ENCODE measurements at places on chromosomes 6 and 20. TPM values are rescaled to one million over a fixed set of nuclear protein-coding genes. Genes with fewer than 3 reads are reported as not detected.
A peak's percentile ranks its signal among the peaks of the same experiment; 100 is the strongest.

Gene SLC22A3
- 8.5 TPM for total RNA-seq

Gene GPR6
- not detected for total RNA-seq

DNA sequence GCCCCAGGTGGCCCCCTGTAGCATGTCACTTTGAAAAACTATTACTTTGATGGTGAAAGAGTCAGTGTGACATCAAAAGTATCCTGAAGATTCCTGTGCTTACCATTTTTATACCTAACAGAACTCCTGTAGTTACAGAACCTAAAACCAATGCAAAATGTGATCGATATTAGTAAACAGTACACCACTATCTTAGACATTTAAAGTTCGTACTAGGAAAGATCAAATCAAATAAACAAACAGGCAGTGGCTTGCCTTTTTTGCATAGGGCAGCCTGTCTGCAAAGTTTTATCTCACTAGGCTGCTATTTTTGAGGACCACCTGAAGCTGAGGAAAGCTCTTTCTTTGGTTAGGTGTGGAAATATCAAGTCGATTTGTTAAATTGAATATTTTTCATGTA, 944.0 kb upstream of the CITED2 start:
- DNase-seq, result no peak

DNA sequence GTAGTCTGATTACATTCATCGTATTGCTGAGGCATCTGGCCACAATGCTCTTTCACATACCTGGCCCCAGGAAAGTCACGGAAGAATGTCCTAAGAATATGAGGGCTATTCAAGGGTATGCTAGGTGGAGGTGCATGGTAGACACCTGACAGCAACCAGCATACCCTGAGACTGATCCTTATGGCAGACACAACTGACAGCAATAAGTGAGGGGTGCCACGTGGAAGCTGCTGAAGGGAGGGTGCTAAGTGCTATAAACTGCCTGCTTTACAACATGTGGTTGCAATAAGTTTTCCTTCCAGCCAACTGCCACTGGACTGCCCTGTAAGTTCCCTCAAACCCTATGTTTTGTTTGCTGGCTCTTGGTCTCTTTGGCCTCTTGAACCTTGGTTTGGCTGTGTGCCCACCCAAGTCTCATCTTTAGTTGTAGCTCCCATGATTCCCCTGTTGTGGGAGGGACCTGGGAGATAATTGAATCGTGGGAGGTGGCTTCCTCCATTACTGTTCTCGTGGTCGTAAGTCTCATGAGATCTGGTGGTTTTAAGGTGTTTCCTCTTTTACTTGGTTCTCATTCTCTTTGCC, 201.3 kb upstream of the MOCS1 start:
- DNase-seq, result no peak

Gene SLC25A27
- total RNA-seq, result 25.1 TPM

DNA sequence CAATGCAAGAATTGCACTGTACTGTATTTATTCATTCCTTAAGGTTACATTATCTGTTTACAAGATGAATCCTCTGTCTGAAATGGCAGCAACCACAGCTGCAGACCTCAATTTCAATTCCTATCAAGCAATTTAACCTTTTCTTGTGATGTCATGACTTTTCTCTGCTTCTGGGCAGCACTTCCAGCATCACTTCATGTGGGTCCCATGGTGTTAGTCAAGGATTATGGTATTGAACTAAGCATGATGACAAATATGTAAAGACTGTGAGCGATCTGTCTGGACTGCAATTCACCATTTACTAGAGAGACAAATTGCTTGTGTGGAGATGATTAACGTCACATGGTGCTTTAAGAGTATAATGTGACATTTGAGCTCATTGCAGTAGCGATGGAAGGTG, 90.5 kb upstream of the CCN2 start:
- DNase-seq, result no peak

- no peak for DNase-seq
Measured at GRCh38 chr20:34562641-34563040, 4.1 kb downstream of the MAP1LC3A start.

DNA sequence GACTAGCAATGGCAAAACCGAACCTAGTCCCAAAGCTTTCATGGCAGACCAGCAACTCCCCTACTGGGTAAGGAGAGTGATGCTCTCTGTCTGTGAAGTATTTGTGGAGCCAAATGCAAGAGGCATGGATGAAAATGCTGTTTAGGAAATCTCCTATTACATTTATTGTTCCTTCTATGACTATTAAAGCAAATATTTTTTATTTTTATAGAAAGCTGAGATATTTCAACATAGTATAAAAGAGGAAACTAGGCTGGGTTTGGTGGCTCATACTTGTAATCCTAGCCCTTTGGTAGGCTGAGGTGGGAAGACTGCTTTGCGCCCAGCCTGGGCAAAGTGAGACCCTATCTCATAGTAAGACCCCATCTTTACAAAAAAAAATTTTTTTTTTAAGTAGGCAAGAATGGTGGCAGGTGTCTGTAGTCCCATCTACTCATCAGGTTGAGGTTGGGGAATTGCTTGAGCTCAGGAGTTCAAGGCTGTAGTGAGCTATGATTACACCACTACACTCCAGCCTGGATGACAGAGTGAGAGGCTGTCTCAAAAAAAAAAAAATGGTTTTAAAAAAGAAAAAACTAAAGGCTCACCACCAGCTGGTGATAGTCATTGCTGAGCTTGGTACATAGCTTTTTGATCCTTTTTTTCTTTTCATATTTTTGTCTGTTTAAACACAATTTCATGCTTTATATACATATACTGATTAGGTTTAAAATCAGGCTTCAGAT, 11.3 kb downstream of the KDM1B start:
- no peak for DNase-seq

GRCh38 chr20:24870881-24871280, 78.2 kb upstream of the CST7 start:
- no peak for DNase-seq

GRCh38 chr20:3407771-3408637, 535 bp upstream of the DNAAF9 start:
- peak; percentile 83 for DNase-seq

GRCh38 chr20:4441191-4441590, 280.5 kb upstream of the PRND start:
- DNase-seq, result no peak

GRCh38 chr6:130313206-130313605, 52.6 kb upstream of the TMEM200A start:
- DNase-seq, result no peak

Gene BANF2
- not detected for total RNA-seq

GRCh38 chr6:27133281-27134227, 113.9 kb upstream of the PRSS16 start:
- DNase-seq, result no peak

Gene PRKN
- 12.1 TPM for total RNA-seq

DNA sequence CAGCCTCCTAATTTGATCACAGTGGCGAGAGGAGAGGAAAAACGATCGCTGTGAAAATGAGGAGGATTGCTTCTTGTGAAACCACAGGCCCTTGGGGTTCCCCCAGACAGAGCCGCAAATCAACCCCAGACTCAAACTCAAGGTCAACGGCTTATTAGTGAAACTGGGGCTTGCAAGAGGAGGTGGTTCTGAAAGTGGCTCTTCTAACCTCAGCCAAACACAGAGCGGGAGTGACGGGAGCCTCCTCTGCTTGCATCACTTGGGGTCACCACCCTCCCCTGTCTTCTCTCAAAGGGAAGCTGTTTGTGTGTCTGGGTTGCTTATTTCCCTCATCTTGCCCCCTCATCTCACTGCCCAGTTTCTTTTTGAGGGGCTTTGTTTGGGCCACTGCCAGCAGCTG, 28.7 kb downstream of the SAYSD1 start:
- no peak for DNase-seq

Gene SOX4
- 30.3 TPM for total RNA-seq

DNA sequence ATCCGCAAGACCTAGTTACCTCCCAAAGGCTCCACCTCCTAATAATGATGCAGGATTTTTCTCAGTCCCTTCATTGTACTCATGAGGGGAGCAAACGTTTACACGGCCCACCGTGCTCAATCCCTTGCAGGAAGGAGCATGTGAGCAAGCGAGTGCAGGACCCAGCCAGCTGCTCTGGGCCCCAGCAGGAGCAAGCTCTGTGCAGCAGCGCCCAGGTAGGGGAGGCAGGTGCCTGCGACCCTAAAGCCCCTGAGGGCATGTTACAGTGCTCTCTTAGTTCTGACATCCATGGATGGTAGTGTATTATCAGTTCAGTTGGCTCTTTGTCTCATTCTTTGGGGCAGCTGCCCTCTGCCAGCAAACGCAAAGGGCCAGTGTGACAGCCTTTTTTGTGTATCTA, 143.4 kb downstream of the TBXT start:
- no peak for DNase-seq

DNA sequence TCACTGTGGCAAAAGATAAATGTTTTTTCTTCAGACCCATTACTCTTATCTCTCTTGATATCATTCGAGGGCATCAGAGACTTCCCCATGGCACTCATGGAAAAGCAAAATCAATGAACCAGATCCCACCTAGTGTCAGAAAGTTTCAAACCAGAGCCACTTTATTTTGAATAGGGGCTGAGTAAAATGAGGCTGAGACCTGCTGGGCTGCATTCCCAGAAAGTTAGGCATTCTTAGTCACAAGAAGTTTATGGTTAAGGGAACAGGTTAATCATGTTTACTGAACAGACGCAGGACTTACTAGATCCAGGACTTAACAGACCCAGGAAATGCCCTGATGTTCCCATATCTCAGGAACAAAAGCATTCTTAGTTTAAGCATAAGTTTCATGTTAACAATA, 369.9 kb downstream of the BTBD3 start:
- DNase-seq, result no peak

- DNase-seq, result no peak
Measured at GRCh38 chr6:145904391-145904790, 59.8 kb downstream of the SHPRH start.

DNA sequence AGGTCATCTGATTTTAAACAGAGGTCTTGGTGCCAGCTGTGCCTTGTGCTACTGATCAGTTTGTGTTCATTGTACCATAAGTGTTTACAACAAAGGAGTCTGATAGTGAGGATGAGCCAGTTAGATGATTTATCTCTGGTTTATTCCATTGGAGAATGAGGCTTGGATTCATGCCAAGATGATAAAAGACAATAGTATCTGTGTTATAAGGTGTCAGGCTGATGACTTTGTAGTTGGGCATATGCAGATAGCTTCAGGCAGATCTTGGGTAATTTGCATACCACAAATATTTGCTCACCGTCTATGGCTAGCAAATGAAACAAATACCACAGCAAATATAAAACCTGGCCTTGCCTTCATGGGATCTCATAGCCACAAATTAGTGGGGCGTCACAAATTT, 43.3 kb upstream of the PHACTR2 start:
- no peak for DNase-seq

Gene GNAS-AS1
- 2.4 TPM for total RNA-seq

DNA sequence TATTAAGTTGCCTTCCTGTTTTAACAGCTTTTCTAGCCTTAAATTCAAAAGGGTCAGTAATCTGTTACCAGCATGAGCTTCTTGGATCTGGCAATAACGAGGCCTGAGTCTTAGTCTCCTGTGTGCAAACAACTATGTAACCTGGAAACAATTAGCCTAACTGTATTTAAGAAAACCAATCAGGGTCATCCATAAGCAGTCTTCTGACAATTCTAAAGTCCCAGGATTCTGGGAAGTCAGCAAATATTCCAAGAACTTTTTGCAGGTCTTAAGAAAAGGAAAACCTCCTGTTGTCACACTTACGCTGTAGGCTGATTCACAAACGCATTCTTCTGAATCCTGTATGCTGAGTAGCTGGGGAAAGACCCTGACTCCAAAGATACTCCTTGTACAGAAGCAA, 90.4 kb downstream of the COL12A1 start:
- DNase-seq, result no peak

- DNase-seq, result no peak
Measured at GRCh38 chr6:30614044-30614842, 2.8 kb downstream of the PPP1R10 start.

GRCh38 chr20:39631557-39631956, 669.4 kb downstream of the DHX35 start:
- DNase-seq, result no peak

GRCh38 chr6:157527471-157527907, 146.5 kb downstream of the ZDHHC14 start:
- DNase-seq, result no peak

Gene NNAT
- 0.52 TPM for total RNA-seq

Gene XKR7
- total RNA-seq, result 0.05 TPM

DNA sequence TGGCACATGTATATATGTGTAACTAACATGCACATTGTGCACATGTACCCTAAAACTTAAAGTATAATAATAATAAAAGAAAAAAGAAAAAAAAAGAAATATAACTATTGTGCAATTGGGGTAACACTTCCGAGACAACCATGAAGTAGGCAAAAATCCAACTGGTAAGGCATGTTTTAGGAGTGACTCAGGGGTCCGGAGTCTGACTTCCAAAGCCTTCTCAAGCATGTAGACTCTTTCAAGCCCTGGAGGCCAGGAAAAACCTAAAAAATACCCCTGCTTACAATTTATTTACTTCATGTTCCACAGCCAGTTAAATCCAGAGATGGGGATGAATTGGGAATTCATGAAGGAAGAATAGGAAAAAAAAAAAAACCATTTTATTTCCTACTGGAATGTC, 161.3 kb upstream of the PHACTR1 start:
- DNase-seq, result no peak

DNA sequence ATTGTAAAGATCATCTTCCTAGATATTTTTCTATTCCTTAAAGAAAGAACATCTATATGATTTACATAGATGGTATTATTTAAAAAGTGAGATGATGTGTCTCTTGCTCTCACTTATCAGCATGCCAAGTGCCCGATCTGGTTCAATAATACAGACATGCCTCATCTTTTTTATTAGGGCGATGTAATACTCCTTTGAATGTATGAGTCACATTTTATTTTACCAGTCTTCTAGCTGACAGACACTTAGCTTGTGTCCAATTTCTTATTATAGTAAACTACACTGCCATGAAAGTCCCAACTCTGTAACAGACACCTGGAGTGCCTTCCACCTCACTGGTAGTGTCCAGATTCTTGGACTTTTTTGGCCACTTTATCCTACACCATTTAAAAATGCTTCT, 586.6 kb upstream of the BTBD3 start:
- no peak for DNase-seq

GRCh38 chr20:38658879-38659596, 57.4 kb downstream of the ARHGAP40 start:
- DNase-seq, result no peak

- DNase-seq, result no peak
Measured at GRCh38 chr20:23133560-23133998, 47.5 kb upstream of the CD93 start.

DNA sequence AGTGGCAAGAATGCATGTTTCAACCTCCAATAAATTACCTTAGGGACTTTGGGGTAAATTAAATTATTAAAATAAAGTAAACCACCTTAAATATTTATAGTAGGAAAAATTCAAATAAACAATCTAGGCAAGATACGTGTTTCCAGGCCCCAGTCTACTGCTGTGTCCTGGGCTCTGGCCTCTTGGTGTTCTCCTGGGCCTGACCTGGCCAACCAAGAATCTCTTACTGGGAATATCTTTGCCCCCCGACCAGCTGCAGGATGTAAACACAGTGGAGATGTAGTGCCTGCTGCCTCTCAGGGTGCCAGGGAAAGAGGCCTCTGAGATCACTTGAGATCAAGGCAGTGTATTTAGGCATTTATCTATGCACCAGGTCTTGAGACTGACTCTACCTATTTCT, 11.7 kb upstream of the DSN1 start:
- DNase-seq, result no peak

Data from ureter (tissue), 1 donor.